ENCODE measurements at places on chromosomes 13 and 19. TPM values are rescaled to one million over a fixed set of nuclear protein-coding genes. Genes with fewer than 3 reads are reported as not detected.

DNA sequence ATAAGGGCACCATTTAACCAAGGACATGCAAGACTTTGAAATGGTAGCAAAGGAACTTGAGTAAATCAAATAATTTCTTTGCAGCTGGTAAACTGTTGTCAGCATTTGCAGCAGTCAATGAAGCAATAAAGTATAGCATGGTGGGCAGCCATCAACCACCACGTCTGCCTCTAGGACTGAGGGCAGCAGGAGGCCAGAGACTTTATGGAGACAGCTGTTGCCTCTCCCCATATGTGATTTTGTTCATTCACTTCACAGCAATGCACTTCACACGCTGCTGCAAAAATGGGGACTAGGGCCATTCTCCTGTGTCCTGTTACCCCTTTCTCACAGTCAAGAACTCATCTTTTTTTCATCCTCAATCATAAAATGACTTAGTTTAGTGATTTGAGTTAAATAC, 51.3 kb upstream of the PCDH9 start:
- no peak for DNase-seq

- DNase-seq, result no peak
Observed at GRCh38 chr19:33273065-33273736, 29.1 kb downstream of the CEBPA start.

DNA sequence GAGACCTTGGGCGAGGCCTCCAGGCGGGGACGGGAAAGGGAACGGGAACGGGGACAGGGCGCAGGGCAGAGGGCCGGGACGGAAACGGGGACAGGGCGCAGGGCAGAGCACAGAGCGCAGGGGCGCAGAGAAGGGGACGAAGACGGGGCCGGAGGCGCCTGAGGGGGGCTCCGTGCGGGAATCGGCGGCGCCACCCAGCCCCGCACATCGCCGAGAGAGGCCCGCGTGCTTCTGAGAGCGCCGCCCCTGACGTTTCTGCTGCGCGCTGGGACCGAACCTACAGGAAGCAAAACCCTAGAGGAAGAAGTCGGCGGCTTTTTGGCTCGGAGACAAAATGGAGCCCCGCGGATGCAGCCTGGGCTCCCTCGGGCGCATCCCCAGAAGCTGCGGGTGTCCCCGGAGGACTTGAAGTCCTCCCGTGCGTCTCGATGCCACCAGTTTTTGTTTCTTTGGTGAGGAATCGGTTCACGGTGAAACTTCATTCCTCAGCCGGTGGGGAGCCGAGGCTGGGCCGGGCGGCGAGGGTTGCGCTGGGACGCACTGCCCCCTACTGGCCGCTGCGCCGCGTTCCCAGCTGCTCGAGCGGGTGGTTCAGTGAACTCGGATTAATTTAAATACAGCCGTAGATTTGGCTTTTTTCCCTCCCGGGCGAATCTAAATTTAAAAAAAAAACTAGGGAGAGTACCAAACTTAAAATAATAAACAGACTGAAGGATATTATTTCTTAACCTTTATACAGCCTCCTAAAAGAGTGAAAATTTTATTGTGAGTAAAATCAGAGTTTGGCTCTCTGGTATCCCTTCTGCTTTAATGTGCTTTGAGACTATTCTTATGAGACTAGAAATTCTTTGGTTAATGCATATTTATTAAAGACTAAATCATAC, 350.0 kb upstream of the ARGLU1 start:
- DNase-seq, result peak; percentile 94

DNA sequence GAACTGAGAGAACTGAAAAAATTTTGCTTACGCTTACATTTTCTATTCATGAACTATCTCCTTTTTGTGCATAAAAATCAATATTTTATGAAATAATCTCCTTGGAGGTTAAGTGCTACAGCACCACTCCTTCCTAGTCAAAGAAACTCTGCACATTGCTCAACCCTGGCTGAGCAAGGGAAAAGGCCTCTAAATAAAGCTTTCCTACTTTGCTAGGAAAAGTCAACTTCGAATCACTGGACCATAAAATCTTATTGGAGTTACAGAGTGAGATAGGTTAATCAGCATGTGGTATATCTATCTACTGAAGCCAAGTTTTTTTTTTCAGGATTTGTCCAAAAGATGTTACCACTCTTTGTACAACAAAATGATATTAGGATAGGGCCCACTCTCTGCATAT, 57.5 kb upstream of the HMGB1 start:
- DNase-seq, result no peak

- DNase-seq, result no peak
Observed at GRCh38 chr13:113533161-113533840, 42.8 kb upstream of the DCUN1D2 start.

DNA sequence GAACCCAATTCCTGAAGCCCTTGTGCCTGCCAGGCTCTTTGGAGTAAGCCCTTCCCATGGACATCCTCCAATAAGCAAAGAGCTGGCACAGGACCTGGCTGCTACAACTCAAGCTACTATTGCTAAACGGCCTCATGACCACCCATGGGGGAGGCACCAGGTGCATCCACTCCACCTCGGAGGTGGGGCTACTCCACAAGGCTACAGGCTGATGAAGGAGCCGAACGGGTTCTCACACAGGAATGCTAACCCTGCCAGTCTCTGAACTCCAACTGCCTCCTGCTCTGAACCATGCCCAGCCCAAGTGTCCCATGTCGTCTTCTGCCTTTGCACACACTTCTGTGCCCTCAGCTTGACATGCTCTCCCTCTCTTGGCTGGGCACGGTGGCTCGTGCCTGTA, 10.0 kb downstream of the SYMPK start:
- no peak for DNase-seq

- DNase-seq, result no peak
Observed at GRCh38 chr13:31638577-31638976, 100.7 kb upstream of the RXFP2 start.

GRCh38 chr19:7428651-7429113, 60.2 kb downstream of the PEX11G start:
- no peak for DNase-seq

- DNase-seq, result peak; percentile 92
Observed at GRCh38 chr13:113209336-113209758, at the start of gene CUL4A. CUL4A (plus strand) TSS chr13:113209613; CDS start chr13:113209628, 15 bp downstream.

GRCh38 chr13:40146611-40147117, 491.2 kb downstream of the COG6 start:
- no peak for DNase-seq

GRCh38 chr19:401866-402511, 7.0 kb downstream of the C2CD4C start:
- no peak for DNase-seq

DNA sequence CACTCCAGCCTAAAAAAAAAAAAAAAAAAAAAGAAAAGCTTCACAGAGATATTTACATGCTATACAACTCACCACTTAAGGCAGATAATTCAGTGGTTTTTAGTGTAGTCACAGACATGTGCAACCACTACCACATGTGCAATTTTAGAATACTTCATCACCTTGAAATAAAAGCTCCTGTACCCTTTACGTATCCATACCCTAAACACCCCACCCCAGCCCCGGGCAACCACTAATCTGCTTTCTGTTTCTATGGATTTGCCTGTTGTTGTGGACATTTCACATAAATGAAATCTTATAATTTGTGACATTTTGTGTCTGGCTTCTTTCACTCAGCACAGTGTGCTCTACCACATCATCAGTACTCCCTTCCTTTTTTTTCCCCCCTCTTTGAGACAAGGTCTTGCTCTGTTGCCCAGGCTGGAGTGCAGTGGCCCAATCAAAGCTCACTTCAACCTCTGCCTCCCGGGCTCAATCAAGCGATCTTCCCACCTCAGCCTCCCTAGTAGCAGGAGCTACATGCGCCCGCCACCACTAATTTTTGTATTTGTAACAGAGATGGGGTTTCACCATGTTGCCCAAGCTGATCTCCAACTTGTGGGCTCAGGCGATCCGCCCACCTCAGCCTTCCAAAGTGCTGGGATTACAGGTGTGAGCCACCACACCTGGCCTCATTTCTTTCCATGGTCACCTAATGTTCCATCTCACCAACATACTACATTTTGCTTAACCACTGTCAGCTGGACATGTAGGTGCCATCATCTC, 4.0 kb downstream of the DDX39A start:
- DNase-seq, result no peak

DNA sequence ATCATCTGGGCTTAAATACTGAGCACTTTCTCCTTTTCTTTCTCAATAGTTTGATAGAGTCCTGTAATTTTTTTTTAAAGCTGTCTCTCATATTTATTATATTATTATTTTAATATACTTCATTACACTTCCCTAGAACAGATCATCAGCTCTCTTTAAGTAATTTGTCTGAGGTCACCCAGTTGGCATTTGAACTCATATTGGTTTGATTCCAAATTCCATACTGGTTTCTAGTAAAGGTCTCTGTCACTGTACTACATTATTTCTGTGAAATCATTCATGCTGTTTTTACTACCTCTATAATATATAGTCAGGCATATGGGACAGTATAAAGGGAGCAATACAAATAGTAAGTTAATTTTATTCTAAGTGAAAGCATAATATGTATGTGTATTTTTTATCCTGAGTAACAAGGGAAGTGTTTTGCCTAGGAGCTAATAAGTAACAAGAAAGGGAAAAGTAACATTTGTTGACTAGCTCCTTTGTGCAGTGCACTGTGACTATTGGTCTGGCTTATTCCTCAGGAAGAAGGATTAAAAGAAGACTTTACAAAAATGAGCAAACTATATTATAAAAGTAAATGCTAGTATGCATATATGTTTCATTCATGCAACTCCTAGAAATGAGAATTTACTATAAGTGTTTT, 14.3 kb downstream of the LPAR6 start:
- no peak for DNase-seq

DNA sequence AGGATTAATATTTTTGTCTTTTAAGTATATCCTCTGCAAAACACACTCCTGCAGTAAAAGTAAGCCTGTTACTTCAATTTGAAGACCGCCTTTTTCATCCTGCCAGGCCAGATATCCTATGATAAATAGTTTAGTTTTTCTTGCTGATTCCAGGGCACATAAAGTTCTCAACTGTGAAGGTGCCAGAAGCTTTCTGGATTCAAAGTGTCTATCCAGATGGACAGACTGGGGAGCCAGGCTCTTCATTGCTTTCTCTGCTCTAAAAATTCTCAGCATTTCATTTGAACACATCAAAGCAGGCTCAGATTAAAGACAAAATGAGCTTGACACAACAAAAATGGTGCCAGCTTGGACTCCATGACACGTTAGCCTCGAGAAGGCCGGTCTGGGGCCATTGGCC, 53.6 kb upstream of the UBL3 start:
- DNase-seq, result no peak

Gene EXOC3L2
- not detected for total RNA-seq

Gene ZNF575
- 0.22 TPM for total RNA-seq

Gene ADPRHL1
- 1.2 TPM for total RNA-seq

Gene MTUS2
- 1.2 TPM for total RNA-seq

Gene PSG3
- total RNA-seq, result not detected

All from endodermal cell (in vitro differentiated cells).